ENCODE measurements at places on chromosomes 3 and 15.

- no peak for DNase-seq
Observed at GRCh38 chr3:193620650-193621049, 27.6 kb downstream of the OPA1 start.

DNA sequence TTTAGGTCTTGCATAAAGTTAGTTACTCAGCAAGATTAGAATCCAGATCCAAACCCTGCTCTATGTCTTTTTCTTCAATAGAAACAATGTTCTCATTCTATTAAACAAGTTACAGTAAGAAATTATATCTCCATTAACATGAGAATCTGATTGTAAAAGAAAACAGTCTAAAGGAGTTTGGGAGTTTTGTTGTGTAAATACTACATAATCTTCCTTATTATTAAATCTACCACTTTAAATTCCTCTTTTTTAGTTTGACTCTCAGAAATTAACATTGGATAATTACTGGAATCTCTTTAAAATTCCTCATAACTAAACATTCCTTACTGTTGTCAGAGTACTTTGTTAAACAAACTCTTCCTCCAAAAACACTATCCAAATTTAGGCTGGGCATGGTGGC, 1.7 kb upstream of the GOLIM4 start:
- no peak for DNase-seq

- no peak for DNase-seq
Observed at GRCh38 chr3:129598000-129598381, 8.5 kb downstream of the PLXND1 start.

DNA sequence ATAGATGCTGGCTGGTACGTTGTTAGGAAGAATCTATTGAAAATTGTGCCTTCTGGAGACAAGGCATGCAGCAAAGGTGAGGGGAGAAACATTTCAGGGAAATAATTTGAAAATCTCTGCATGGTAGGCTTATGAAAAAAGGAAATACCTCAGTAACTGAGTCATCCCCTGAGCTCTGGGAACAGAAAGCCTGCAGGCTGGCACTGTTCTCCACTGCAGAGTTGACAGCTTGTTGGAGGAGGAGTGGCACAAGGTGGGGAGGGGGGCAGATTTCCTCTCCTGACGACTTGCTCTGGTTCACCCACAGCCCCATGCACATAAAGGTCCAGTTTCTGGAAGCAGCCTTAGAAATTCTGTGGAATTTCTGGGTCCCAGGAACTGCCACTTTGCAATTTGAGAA, 179.4 kb downstream of the ABHD5 start:
- no peak for DNase-seq

DNA sequence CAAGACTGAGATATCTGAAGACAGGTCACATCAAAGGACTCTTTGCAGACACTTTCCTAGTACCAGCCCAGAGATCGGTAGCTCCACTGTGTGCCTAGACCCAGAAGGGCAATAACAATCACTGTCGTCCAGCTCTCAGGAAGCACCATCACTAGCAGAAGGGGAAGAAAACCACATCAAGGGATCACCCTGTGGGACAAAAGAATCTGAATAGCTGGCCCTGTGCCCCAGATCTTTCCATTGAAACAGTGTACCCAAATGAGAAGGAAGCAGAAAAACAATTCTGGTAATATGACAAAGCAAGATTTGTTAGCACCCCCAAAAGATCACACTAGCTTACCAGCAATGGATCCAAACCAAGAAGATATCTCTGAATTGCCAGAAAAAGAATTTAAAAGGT, 404.4 kb upstream of the NECTIN3 start:
- no peak for DNase-seq

DNA sequence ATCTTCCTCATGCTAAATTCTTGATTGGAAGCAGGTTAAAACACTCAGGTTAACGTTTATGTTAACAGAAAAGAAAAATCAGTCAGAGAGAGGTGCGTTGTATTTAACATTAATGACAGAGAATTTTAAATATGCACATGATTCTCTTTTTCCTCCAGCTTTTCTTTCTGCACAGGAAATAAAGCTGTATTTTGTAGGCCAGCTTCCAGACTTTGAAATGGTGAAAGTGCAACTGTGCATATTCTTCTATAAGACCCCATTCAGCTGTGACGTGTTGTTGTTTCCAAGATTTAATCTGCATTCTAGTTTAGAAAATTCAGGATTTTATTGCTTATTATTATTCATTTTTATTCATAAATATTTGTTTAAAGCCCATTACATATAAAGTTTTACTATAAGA, 11.8 kb downstream of the MBNL1 start:
- DNase-seq, result no peak

DNA sequence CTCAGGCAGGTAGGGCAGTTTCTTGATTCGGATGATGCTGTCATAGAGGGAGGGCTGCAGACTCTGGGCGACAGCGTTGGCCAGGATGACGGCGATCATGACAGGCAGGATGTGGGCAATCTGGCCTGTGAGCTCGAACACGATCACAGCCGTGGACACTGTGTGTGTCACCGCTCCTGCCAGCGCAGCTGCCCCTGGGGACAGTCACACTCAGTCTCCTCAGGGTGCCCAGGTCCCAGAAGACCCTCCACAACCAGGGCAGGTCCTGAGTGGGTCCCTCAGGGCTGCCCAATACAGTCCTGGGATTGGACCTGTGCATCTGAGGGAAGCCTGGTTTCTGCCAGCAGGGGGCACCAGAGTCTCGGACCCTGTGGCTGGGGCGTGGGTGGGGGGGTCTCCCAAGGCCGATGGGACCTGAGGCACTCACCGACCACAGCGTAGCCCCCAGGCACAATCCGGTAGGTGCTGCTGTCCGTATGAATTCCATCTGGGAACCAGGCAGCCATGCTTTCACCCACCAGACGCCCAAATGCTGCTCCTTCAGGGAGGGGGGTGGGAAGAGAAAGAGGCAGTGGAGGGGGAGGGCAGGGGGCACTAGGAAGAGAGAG, 7.2 kb downstream of the CLCN2 start:
- DNase-seq, result peak; percentile 39
